ENCODE measurements at places on chromosomes 16 and 17.
A peak's percentile ranks its signal among the peaks of the same experiment; 100 is the strongest.

- DNase-seq, result no peak
These were observed 102.7 kb downstream of the ABCC6 start for GRCh38 chr16:16120382-16121184.

DNA sequence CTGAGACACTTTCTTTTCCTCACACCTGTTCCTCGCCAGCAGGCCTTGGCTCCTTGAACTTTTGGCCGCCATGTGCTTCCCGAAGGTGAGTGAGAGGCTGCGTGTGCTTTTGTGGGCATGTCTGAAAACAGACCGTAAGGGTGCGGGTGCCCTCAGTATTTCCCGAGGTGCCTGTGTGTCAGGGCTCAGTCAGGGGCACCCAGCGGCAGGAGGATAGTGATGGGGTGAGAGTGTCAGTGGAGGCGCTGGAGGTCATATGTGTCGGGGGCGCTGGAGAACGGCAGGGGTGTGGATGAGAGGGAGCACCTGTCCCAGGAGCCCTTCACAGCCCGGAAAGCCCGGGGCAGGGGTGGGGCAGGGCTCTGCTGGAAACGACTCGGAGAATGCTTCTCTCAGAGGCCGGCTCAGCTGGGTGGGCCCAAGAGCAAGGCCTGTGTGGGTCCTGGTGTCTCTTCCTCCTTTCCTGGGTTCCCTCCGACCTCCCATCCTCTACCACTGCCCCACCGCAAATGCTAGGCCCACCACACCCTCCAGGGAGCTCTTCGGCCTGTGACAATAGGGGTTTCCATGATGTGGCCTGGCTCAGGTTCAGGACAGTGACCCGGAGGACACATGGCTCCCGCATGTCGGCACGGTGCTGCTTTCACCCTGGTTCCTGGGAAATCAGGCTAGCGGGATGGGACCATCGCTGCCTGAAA lies 451 bp downstream of the IL32 start:
- no peak for DNase-seq

DNA sequence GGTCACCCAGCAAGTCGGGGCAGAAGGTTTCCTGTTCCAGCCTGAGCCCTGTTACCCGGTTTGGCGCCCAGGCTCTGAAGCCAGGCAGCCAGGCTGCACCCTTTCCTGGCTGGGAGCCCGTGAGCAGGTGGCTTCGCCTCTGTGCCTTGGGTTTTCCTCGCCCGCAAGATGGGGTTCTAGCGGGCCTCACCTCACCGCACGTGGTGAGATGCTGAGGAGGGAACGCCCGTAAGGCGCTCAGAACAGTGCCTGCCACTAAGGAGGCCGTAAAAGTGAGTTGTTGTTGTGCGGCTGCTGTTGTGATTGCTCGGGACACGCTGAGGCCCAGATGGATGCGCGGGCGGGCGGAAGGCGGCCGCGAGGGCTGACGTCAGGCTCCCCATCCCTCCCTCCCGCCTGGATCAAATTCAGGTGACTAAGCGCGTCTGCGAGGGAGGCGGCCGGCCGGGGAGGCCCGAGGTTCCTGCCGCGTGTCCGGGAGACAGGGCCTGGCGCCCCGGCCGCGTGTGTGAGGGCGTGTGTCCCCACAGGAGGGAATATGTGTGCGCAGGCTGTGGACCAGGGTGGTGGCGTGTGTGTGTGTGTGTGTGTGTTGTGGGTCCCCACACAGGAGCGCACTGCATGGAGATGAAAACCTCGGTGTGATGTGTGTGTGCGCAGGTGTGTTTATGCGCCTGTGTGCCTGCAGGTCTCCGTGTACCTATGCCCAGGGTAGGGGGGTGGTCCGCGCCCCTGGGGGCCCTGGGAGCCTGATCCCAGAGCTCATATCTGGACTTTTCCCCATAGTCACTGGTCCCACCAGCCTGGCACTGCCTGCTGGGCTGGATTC lies 4.3 kb downstream of the CAMKK1 start:
- no peak for DNase-seq

DNA sequence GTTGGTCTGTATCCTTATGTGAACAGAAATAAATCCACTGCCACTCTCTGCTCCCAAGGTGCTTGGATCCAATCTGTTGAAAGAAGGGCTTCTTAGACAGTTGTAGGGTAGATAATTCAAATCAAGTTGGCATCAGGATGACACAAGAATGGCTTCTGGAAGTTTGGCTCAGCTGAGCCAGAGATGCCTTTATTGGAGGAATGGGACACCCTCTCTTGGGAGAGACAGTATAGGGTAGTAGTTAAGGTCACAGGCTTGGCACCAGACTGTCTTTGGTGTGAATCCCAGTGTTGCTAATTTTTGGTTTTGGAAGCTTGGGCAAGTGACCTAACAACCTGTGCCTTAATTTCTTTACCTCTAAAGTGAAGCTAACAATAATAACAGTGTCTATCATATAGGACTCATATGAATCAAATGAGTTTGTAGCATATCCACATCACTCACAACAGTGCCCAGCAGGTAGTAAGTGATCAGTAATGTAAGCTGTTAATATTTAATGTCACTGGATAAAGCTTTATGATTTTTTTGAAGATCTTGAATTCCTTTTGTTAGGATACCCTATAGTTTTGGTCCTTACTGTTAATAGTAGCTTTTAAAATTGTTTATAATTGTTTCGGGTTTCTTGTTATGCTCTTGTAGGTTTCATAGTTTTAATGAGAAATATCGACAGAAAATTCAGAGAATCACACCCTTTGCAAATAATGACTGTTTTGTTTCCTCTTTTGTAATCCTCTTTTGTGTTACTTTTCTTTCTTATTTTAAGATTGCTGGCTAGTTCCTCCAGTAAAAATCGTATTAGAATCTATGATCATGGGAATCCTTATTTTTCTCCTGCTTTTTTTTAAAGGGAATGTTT lies 19.1 kb downstream of the ZNRF1 start:
- DNase-seq, result no peak

GRCh38 chr17:42442196-42442565 lies 16.5 kb upstream of the ATP6V0A1 start:
- no peak for DNase-seq

DNA sequence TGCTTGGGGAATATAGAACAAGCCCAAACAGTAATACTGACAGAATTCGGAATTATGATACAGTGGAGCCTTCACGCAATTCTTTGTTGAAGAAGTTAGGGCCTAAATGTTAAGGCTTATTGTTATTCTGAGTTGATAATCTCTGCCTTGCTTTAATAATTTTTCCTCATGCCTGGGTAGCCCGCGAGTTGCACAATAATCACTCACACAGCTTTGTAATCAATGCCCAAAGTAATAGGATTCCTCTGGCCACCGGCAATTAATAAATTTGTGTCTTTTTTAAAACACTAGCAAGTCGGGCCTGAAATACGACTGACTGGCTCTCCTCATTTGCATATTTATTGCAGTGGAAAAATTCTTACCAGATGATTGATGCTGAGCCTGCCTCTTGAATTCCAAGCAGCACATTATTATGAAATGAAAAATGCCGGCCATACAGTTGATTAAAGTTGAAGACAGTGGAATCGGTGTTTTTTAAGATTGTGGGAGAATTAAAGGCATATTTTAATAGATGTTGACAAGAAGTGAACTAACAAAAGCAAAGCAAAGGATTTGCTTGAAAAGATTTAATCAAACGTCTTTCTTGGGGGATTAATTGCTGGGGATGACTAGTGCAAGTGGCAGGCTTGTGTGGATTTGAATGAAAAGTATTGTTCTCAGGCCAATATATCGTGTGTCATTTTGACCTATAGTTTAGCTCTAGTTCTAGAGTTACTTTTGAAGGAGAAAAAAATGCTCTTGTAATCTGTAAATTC lies 30.2 kb downstream of the AATF start:
- DNase-seq, result no peak

DNA sequence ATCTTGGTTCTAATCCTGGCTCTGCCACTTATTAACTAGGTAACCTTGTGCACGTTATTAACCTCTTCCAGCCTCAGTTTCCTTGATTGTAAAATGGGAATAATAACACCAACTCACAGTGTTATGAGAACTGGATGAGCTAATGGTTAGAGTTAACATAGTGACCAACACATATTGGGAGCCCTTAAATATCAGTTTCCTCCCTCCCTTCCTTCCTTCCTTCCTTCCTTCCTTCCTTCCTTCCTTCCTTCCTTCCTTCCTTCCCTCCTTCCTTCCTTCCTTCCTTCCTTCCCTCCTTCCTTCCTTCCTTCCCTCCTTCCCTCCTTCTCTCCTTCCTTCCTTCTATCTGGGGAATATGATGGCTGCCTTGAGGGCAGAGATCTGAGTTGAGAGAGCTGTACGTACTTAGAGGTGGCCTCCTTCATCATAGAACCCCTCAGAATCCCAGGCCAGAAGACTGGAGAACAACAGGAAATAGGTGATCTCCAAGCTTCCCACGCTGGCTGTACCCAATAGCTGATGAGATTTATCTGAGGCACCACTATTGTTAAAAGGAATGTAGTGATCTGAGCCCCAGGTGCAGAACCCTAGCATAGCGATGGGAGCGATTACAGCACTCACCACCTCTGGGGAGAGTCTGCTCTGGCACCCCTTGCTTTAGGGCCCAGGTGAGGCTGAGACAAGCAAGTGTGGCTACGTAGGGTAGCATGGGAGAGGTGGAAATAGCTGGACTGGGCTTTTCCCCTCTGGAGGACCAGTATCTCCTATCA lies 26.2 kb downstream of the CCR7 start:
- DNase-seq, result no peak

- no peak for DNase-seq
These were observed 14.5 kb downstream of the ODAD4 start for GRCh38 chr17:41944943-41945342.

DNA sequence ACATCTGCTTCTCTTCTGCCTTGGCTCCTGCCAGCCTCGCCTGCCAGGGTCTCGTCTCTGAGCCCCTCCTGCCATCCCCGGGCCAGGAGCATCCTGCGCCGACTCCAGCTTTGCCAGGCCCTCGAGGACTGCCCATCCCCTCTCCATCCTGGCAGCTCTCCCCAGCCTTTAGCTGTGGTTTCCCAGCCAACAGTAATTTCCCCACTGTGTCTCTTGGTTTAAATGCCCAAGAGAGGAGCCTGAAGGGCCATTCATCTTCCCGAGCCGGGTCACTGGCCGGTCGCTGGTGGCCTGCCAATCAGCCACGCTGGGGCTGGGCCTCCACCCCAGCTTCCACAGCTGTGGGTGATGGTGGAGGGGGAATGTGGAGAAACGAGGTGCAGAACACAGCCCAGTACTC lies 47.8 kb downstream of the MRC2 start:
- no peak for DNase-seq

DNA sequence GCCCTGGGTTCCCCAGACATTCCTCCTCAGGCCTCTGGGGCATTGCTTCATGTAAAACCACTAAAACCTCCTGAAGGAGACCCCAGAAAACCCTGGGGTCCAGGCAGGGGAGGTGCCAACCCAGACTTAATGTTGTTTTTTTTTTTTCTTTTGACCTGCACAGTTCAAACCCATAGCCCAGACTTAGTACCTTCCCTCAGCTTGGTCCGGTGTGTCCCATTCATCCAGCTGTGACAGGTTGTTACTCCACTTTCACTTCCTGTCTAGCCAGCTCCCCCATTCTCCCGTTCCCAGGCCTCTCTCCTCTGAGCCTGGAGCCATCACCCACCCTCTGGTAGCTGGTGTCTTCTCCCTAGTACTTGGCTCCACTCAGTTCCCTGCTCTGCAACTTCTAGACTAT lies 4.8 kb downstream of the CDR2L start:
- no peak for DNase-seq

- DNase-seq, result no peak
These were observed 44.9 kb upstream of the DNAJA2 start for GRCh38 chr16:47018223-47018891.

DNA sequence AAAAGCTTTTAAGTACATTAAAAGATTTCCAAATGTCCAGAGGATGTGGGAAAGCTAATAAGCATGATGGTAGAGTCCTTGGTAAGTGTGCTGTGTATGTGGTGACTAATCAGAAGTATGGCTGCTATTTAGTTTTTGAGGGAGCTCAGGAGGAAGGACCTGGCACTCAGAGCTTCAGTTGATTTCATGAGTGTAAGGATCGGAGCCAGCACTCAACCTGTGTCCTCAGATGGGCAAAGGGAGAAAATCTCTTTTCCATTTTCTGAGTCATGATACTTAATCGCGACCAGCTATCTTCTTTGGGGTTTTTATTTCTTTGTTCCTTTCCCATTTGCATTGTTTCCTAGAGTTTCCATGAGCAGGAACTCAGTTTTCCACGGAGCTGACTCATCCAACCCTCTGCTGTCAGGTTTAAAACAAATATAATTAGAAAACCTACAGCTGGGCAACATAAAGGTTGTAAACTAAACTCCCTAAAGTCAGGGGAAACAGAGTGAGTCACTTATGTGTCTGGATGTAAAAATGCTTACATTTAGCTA lies 125.4 kb downstream of the MAP2K6 start:
- no peak for DNase-seq

DNA sequence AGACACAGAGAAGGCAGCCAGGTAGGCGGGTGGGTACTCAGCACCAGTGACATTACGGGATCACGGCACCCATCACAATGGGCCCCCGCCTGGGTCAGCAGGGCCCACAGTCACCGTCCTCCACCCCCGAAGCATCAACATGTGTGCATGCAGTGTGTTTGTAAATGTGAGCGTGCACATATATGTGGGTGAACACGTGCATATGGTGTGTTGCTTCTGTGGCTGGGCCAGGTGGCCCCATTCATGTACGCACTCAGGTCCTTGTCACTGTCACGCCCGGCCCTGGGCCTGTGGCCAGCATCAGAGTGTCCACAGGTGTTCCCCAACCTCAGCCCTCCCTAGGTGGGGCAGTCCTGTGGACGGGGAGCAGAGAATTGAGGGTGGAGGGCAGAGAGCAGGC lies 37.1 kb downstream of the TNFRSF13B start:
- DNase-seq, result no peak

GRCh38 chr16:18003033-18003432 lies 333.5 kb downstream of the NPIPA8 start:
- no peak for DNase-seq

DNA sequence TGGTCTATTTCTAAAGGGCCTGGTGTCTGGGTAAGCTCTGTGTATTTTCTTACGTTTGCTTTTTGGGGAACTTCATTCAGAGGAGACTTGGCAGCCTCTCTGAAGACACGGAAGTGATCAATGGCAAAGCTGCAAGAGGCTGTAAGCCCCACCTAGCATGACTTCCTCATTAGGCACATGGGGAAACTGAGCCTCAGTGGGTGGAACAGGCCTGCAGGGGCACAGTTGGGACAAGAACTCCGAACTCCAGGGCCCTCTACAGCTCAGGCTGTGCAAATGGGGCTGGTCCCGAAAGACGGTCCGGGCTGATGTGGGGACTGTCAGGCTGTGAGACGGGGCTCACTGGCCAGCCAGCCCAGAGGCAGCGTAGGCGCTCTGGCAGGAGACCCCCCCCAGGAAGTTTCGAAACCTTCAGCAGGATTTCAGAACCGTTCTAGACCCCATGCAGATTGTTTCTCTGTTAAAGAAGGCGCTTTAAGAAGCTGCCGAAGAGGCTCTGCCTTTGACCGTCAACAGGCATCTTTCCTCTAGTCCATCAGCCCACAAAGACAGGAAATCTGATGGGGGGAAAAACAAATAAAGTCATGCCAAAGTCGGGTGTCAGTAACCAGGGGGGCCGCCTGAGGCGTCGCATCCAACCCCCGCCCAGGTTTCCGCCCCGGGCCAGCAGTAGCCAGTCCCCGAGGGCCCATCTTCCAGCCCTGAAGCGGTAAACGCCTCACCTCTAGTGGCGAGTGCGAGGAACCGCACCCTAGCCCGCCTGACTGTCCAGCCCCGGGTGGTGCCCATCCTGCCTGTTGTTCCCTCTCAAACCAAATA lies 79.8 kb upstream of the TBC1D3K start:
- peak; percentile 25 for DNase-seq
